ENCODE measurements at places on chromosomes 4 and X. TPM values are rescaled to one million over a fixed set of nuclear protein-coding genes. Genes with fewer than 3 reads are reported as not detected.

DNA sequence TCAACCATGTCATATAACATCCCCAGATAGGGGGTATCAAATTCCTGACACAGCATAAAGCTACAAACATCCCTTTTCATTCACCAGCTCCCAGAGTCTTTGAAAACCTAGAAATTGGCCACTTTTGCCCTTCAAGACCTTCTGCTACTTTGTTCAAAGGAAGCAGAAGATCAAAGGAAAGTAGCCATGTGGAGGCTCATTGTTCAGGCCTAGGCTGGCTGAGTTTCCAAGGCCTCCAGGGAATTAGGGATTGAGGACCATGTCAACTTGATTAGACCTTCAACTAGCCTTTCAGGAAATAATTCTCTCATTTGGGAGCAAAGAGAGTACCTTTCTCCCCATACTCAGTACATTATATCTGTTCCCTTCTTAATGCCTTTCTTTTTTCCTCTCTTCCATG, 66.8 kb upstream of the ATXN3L start:
- H3K4me1 ChIP-seq: no peaks in the 10 kb centered on the region
- no peaks in the 10 kb centered on the region for H3K36me3 ChIP-seq
- H3K4me3 ChIP-seq: no peak overlapping the region
- no peak for DNase-seq

DNA sequence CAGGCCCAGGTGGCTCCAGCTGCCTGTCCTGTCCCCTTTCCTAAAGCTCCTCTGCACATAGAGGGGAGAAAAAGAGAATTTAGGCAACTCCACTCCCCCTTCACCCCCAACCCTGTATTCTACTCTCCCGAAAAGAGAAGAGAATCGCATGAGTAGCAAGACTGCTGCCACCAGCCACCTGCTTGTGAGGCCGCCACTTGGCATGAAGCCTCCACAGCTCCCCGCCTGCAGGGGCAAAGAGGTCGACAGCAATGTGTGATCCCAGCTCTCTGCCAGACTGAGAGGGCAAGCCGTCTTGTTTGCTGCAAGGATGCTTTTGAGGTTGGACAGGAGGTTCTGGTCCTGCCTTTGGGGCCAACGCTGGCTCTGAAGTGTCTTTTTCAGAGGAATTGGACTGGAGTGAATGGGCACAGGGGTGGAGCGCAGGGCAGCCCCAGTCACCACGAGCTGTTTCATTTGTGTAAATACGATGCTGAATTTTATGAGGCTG, 77.1 kb downstream of the STARD8 start:
- no peaks in the 10 kb centered on the region for H3K4me1 ChIP-seq
- no peak overlapping the region for H3K4me3 ChIP-seq
- H3K27me3 ChIP-seq: no peaks in the 10 kb centered on the region
- H3K36me3 ChIP-seq: no peaks in the 10 kb centered on the region
- H3K27ac ChIP-seq: no peak overlapping the region
- no peak for DNase-seq

DNA sequence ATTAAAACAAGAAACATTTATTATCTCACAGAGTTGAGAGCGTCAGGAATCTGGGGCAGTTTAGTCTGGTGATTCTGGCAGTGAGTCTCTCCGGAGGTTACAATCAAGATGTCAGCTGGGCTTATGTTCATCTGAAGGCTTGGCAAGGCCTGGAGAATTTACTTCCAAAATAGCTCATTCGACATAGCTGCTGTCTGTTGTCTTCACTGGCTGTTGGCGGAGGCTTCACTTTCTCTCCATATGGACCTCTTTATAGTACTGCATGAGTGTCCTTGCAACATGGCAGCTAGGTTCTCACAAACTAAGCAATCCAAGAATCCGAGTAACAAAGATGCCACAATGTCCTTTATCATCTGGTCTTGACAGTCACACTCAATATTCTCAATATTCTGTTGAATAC, 70.2 kb upstream of the ADGRL3 start:
- no peaks in the 10 kb centered on the region for H3K27me3 ChIP-seq
- no peaks in the 10 kb centered on the region for H3K36me3 ChIP-seq
- no peak for DNase-seq

GRCh38 chrX:150683536-150684146, 9.6 kb upstream of the MTMR1 start:
- no peak overlapping the region for H3K4me3 ChIP-seq
- H3K27me3 ChIP-seq: no peaks in the 10 kb centered on the region
- no peaks in the 10 kb centered on the region for H3K36me3 ChIP-seq

- H3K36me3 ChIP-seq: no peaks in the 10 kb centered on the region
- peaks cover 8% of the 10 kb centered on the region for H3K27me3 ChIP-seq
- H3K4me3 ChIP-seq: peak overlapping the region; percentile 6
- peak; percentile 14 for DNase-seq
These were observed 283.7 kb downstream of the PACRGL start for GRCh38 chr4:20983763-20984575.

DNA sequence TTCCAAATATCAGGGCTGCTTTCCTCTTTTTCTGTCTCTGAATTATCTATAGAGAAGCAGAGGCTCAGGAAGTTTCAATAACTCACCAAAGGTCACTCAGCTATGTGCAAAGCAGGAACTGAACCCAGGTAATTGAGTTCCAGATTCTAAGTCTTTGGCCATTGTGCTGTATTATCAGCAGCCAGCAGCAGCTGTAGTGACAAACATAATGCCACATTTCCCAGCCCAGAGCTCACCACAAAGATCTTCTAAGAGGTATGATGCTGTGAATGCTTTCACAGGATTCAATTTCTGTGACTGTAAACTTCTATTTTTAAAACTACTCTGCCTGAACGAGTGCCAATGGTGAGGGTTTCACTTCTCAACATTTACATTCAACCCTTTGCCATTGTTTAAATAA, 56.4 kb downstream of the SPOCK3 start:
- H3K4me3 ChIP-seq: no peak overlapping the region
- DNase-seq: no peak
- H3K36me3 ChIP-seq: no peaks in the 10 kb centered on the region
- H3K27me3 ChIP-seq: no peaks in the 10 kb centered on the region
- no peaks in the 10 kb centered on the region for H3K4me1 ChIP-seq
- H3K27ac ChIP-seq: no peak overlapping the region

GRCh38 chr4:105150503-105150902, 3.8 kb downstream of the TET2 start:
- DNase-seq: no peak
- no peaks in the 10 kb centered on the region for H3K36me3 ChIP-seq
- H3K4me3 ChIP-seq: no peak overlapping the region
- no peaks in the 10 kb centered on the region for H3K27me3 ChIP-seq
- no peak overlapping the region for H3K27ac ChIP-seq
- H3K4me1 ChIP-seq: peaks cover 6% of the 10 kb centered on the region

DNA sequence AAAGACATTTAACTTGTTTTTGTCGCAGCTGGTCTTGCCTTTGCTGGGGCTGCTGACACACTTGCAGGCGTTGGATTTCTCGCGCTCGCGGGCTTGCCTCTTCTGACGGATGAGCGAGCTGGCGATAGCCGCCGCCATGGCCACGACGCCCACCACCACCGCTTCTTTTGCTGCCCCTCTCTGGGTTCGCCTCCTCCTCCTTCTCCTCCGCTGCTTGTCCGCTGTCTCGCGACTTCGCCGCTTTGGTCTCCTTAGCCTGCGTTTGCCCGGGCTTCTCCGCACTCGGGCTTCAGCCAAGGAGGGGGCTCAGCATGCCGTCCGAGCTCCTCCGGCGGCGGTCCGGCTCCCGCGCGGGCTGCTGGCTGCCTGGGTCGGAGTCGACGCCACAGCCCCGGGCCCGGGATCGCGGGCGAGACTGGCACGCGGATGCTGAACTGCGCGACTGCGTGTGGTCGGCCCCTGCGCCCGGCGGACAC, 613 bp downstream of the FGF13 start:
- peak overlapping the region; percentile 45 for H3K4me3 ChIP-seq
- DNase-seq: no peak
- H3K27me3 ChIP-seq: no peaks in the 10 kb centered on the region
- H3K36me3 ChIP-seq: no peaks in the 10 kb centered on the region
- no peaks in the 10 kb centered on the region for H3K4me1 ChIP-seq

DNA sequence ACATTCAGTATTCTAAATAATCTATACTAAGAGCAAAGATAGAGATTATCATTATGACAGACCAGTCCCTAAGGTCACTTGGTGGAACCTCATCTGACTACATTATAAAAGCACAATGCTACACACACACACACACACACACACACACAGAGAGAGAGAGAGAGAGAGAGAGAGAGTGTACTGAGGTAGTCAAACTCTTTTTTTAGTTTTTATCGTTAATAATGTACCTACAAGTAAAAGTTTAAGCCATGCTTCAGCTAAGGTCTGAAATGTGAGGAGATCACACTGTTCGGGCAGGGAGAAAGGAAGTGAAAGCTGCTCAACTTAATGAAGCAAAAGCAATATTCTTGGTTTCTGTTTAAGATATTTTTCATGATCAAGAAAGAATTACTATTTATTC, 75.8 kb upstream of the CCDC160 start:
- no peaks in the 10 kb centered on the region for H3K4me1 ChIP-seq
- no peak overlapping the region for H3K27ac ChIP-seq
- no peaks in the 10 kb centered on the region for H3K27me3 ChIP-seq
- no peaks in the 10 kb centered on the region for H3K36me3 ChIP-seq

DNA sequence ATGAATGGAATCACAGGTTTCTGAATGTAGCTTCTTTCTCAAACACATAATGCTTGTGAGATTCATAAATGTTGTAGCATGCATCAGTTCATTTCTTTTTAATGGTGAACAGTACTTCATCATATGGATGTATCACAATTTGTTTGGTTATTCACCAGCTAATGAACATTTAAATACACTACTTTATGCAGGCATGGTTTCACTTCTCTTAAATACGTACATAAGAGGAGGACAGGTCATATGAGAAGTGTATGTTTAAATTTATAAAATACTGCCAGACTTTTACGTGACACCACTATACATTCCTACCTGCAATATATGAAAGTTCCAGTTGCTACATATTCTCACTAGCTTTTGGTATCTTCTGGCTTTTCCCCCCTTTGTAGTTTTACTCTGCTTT, 65.4 kb downstream of the ANKRD17 start:
- no peak overlapping the region for H3K4me3 ChIP-seq
- peaks cover 5% of the 10 kb centered on the region for H3K36me3 ChIP-seq
- H3K4me1 ChIP-seq: peaks cover 8% of the 10 kb centered on the region
- H3K27ac ChIP-seq: no peak overlapping the region
- no peaks in the 10 kb centered on the region for H3K27me3 ChIP-seq

Gene CLCN4
- total RNA-seq: 0.79 TPM

Gene RHOXF1
- not detected for total RNA-seq

Gene FATE1
- not detected for total RNA-seq

Gene USP9X
- total RNA-seq: 54.9 TPM

Data from transverse colon (tissue), 4 donors.